ENCODE measurements at places on chromosomes 4 and X.

GRCh38 chr4:16483540-16483939 lies 257.3 kb upstream of the TAPT1 start:
- no peak for DNase-seq

GRCh38 chrX:10769195-10769594 lies 148.8 kb upstream of the MID1 start:
- no peak for DNase-seq

- DNase-seq: no peak
Observed at GRCh38 chrX:130834149-130834548, 68.9 kb downstream of the ENOX2 start.

GRCh38 chr4:56060036-56060435 lies 111.3 kb downstream of the CEP135 start:
- DNase-seq: no peak

GRCh38 chr4:3026540-3026939 lies 47.8 kb downstream of the HTT-AS start:
- no peak for DNase-seq

GRCh38 chrX:154056770-154057241 lies 37.1 kb upstream of the IRAK1 start:
- no peak for DNase-seq

GRCh38 chrX:28347476-28347875 lies 239.8 kb upstream of the IL1RAPL1 start:
- no peak for DNase-seq

GRCh38 chr4:86831262-86832130 lies 17.7 kb downstream of the SLC10A6 start:
- DNase-seq: no peak

DNA sequence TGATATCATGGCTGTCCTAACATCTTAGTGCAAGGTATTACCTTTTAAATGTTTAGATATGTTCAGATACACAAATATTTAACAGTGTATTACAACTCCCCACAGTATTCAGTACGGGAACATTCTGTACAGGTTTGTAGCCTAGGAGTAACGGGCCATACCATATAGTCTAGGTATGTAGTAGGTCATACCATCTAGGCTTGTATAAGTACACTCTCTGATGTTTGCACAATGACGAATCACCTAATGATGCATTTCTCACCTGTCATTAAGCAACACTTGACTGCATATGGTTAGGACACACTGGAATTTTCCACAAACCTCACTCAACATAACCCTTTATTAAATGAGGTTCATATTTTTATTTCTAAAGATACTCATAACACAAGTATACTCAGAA lies 67.7 kb downstream of the THOC2 start:
- no peak for DNase-seq

DNA sequence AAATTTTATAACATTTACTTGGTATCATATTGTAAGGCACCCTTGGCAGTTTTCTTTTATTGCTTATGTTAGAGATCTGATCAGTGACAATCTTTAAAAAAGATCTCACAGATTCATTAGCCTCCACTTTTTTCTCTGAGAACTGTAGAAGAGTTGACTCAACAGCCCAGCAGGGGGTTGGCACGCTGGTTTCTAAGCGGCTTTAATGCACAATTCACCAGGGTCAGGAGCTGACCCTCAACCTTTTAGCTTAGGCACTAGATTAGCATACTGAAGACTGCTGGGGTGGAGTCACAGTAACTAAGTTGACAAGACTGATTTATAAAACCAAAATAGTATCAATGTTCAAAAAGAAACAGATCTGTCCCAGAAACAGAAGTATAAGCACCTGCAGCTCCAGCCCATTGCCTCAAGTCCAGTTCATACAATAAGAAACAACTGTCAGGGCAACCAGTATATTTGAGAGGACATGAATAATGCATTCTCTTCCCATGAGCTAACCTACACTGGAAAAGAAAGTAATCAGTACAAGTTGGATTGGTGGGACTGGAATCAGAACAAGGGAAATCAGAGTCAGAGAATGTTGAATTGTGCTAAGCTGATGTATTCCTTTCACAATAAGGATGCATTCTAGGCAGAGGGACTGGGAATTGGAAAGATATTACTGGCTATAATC lies 77.6 kb downstream of the PDE5A start:
- DNase-seq: no peak

GRCh38 chr4:137538526-137538925 lies 6.2 kb upstream of the PCDH18 start:
- no peak for DNase-seq

DNA sequence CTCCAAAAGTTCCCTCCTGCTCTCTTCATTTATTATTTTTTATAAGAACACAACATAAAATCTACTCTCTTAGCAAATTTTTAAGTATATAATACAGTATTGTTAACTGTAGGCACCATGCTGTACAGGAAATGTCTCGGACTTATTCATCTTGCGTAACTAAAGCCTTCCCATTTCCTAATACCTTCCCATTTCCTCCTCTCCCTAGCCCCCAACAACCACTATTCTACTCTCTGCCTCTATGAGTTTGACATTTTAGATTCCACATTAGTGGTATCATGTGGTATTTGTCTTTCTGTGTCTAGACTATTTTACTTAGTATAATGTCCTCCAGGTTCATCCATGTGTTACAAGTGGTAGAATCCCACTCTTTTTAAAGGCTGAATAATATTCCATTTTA lies 15.8 kb upstream of the SYTL4 start:
- no peak for DNase-seq

DNA sequence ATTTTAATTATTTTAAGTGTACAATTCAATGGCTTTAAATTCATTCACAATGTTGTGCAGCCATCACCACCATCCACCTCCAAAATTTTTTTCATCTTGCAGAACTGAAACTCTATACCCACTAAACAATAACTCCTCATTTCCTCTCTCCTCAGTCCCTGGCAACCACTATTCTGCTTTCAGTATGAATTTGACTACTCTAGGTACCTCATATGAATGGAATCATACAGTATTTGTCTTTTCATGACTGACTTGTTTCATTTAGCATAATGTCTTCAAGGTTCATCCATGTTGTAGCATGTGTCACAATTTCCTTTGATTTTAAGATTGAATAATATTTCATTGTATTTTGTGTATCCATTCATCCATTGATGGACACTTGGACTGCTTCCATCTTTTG lies 46.9 kb downstream of the KIF4A start:
- no peak for DNase-seq

DNA sequence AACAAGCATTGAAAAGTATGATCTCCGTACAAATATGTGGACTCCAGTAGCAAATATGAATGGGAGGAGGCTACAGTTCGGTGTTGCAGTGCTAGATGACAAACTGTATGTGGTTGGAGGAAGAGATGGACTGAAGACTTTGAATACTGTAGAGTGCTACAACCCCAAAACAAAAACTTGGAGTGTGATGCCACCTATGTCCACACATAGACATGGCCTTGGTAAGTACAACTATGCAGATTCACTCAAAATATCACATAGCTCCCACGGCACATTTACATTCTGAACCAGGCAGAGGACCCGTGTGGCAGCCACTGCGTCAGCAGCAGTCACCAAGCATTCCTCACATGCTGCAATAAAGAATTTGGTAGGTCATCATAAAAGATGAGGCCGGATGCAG lies 41.3 kb downstream of the KLHL5 start:
- DNase-seq: no peak

DNA sequence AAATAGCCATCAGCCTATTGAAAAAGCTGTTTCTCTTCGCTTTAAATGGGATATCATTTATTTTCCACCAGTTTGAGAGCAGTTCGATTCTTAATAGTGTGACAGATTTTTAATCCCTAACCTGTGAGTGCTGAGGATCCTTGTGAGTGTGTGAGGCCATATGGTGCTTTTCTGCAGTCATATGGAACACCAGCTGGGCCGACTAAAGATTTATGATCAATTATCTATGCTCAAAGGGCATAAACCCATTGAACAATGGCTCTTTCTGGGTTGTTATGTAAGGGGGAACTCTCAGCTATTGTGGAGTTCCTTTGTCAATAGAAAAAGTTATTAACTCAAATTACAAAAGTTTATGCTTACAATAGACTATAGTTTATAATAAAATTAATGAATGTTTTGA lies 1003.6 kb downstream of the FAT4 start:
- no peak for DNase-seq

- DNase-seq: no peak
Observed at GRCh38 chr4:141807103-141807891, 170.9 kb downstream of the IL15 start.

GRCh38 chr4:95095348-95095974 lies 337.7 kb downstream of the BMPR1B start:
- no peak for DNase-seq

DNA sequence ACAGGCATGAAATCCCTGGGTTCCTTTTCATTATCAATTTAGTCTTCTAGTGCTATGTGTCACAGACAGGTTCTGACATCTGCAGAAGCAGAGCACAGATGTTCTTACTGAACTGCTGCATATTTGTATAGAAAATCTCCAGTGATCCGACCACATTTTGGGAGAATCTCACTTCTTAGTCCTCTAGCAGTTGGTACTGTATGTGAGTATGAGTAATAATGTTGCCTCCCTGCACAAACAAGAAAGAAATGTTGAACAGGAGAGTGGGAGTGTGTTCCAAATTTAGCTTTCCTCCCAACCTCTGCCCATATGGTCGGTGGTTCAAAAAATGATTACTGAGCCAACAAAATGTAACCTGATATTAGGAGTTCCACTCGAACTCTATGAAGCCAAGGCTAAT lies 165.3 kb upstream of the GPC4 start:
- DNase-seq: no peak

- DNase-seq: no peak
Observed at GRCh38 chr4:16492872-16493271, 266.6 kb upstream of the TAPT1 start.

DNA sequence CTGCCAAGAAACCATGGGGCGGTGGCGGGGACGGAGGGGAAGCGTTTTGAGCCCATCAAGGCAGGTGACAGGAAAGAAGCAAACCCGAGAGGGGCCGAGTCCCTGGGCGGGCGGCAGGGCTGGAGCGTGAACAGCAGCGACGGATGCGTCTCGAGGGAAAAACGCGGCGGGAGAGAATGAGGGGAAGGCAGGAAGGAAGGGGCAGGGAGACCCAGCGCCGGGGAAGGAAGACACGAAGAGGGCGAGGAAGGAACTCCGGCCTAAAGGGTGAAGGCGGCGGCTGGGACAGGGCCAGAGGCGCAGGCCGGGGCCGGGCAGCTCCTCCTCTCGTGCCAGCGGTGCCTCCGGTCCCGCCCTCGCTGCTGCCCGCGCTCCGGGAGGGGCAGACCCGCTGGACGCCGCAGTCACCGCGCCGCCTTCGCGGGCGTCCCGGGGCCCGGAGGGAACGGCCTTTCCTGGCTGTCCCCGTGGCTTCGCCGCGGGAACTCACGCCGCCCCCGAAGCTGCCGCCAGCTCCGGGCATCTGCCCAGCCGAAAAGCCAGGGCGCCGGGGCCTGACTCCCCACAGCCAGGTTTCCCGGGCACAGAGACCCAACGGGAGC lies 751 bp upstream of the RGS12 start:
- no peak for DNase-seq

All from stimulated activated CD4-positive, alpha-beta T cell treated with anti-CD3 and anti-CD28 coated beads, TNF-alpha, amount 100 ng/mL, for 4 hours (primary cell).